Gastroesophageal sphincter (tissue), 4 donors: ENCODE measurements at places on chromosomes 5 and 9. TPM values are rescaled to one million over a fixed set of nuclear protein-coding genes. Genes with fewer than 3 reads are reported as not detected.

- ATAC-seq, result no peak
Observed at GRCh38 chr9:107375651-107376369, 92.7 kb downstream of the RAD23B start.

Gene CD74
- 720 TPM for total RNA-seq

Gene SLC28A3
- total RNA-seq, result not detected

Gene CCDC180
- 0.12 TPM for total RNA-seq

GRCh38 chr5:72191404-72191803 lies 84.1 kb downstream of the MAP1B start:
- no peak for ATAC-seq

DNA sequence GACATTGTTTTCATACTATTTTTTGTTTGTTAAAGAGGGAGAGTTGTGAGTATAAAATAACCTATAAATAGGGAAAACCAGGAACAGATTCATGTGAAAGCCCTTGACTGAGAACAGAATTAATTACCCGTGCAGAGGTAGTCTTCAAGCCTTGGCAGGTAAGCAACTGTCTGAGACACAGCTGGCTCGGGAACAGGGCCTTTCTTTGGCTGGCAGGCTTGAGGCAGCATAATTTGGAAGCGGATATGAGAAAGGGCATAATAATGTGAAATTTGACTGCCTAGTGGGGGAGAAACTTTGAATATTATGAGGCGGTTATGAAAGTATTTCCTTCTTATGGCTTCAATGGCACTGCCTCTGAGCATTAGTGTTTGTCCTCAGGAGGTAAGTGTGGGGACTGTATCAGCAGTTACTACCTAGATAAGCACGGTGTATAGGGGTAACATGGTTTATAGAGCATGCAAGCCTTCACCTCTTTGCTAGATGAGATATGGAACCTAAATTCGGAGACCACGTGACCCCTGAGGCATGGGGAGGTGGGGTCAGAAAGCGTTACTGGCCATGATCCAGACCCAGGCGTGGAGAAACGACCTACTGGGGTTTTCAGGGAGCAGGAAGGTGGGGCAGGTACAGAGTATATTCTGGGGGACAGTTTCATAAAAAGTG lies 210.2 kb upstream of the GAS1 start:
- ATAC-seq, result no peak

Gene ELAVL2
- 0.62 TPM for total RNA-seq

Gene SPINK13
- not detected for total RNA-seq

Gene LHX3
- not detected for total RNA-seq

- ATAC-seq, result peak; percentile 62
Observed at GRCh38 chr9:123954518-123955280, 24.8 kb upstream of the DENND1A start.

DNA sequence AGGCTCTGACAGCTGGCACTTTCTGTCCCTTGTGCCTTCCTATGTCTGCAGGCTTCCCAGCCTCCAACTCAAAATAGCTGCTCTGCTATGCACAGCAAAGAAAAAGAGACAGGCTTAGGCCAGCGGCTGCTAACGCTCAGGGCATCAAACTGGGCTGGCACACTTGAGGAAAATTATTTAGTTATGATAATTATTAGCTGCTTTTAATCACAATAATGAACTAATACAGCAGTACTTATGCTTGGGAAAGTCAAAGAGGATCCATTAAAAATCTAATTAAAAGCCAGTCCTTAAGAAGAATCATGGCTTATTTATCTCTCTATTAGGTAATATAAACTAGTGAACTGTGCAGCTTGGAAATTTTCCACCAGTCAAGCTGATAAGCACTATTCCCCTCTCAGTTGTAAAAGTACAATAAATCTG lies 233.2 kb downstream of the SLIT3 start:
- no peak for ATAC-seq

- no peak for ATAC-seq
Observed at GRCh38 chr9:40928803-40929487, 199.5 kb downstream of the FOXD4L6 start.

GRCh38 chr5:115246361-115246991 lies 16.2 kb downstream of the PGGT1B start:
- ATAC-seq, result no peak

DNA sequence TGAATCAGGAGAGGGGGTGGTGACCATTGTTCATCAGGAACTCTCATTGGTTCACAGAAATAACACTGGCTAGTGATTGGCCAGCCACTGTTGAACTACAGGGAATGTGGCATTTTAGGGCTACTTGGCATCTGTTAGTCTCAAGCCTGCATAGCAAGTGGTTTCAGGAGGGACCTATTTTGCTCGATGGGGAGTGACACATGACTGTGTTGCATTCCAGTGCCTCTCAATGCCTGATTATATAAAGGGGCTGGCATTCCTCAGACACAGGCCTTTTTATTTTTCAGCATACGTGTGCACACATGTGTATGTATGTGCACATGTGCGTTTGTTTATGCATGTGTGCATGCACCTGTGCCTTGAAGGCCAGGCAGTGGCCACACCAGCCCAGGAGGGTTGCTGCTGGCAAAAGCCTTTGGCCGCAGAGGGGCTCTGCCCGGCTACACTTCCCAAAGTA lies 23.2 kb downstream of the FGD3 start:
- no peak for ATAC-seq

- no peak for ATAC-seq
Observed at GRCh38 chr5:11248966-11249365, 487.9 kb upstream of the DAP start.

GRCh38 chr5:38925154-38925925 lies 79.5 kb downstream of the OSMR start:
- ATAC-seq, result no peak

- no peak for ATAC-seq
Observed at GRCh38 chr9:133474853-133475252, 4.0 kb downstream of the SLC2A6 start.

DNA sequence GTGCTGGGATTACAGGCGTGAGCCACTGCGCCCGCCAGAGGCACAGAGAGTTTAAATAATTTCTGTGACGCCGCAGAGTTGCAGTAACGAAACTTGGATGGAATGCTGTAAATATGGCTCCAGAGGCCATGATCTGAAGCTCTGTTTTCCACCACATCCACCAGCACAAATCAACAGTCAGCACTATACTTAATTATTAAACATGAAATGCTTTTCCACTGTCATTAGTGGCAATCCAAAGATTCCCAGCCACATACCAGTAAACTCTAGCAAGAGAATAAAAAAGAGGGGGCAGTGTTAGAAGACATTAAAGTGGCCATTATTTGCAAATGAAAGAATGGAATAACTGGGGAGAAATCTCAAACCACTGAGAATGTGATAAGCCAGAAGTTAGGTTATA lies 242.5 kb downstream of the DIRAS2 start:
- no peak for ATAC-seq
